ENCODE measurements at places on chromosomes 16 and 17.

GRCh38 chr16:89174877-89175276, 3.3 kb downstream of the CDH15 start:
- no peak for DNase-seq

- no peak for DNase-seq
Measured at GRCh38 chr16:17258077-17258599, 212.6 kb downstream of the XYLT1 start.

DNA sequence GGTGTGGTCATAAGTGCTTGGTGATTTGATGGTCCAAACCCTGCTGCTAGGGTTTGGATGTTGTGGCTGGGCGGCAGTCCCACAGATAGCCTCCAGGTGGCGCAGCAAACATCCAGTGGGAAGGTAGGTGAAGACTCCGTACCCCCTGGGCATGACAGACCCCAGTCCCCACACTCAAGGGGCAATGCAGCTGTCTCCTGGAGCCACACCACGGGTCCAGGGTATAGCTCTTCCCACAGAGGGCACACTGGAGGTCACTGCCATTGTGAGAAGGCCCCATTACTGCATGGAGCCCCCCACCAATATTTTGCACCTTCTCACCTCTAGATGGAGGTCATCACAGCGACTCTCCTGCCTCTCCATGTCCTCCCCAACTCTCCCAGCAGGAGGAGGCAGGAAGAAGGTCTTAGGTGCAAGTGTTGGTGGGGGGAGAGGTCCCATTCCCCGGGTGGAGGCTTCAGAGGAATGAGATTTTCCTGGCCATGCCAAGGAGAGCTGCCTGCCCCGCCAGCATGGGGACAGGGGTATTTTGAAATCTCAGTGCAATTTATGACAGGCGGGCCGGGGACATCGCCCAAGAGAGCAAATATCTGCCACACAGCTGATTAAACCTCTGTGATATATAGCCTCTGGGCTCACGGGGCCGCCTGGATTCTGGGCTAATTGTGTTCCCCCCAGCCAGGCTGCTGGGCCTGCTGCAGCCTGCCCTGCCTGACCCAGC, 17.1 kb upstream of the C17orf113 start:
- DNase-seq = peak; percentile 47

DNA sequence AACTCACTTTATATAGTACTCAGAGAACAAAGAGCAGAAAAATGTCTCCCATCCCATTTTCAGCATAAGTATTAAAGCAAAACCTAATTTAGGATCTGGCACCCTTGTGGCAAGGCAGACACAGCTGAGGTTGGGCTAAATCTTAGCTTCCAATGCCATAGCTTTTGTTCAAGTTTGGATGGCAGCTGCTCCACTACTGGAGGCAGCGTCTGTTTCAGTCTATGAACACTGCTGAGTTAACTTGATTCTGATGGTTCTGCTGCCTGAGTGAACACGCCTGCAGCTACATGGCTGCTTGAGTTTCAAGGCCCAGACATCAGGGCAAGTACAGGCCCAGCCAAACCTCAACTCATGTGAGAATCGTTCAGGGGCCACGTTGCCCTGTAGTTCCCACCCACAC, 178.2 kb upstream of the RPH3AL start:
- DNase-seq = no peak

GRCh38 chr16:17013038-17013437, 457.7 kb downstream of the XYLT1 start:
- no peak for DNase-seq

GRCh38 chr17:6943406-6943805, 52.4 kb upstream of the ALOX12 start:
- DNase-seq = no peak

GRCh38 chr17:18084256-18084655, 3.5 kb upstream of the DRG2 start:
- DNase-seq = no peak

GRCh38 chr16:57699481-57699880, 4.9 kb downstream of the DRC7 start:
- no peak for DNase-seq

DNA sequence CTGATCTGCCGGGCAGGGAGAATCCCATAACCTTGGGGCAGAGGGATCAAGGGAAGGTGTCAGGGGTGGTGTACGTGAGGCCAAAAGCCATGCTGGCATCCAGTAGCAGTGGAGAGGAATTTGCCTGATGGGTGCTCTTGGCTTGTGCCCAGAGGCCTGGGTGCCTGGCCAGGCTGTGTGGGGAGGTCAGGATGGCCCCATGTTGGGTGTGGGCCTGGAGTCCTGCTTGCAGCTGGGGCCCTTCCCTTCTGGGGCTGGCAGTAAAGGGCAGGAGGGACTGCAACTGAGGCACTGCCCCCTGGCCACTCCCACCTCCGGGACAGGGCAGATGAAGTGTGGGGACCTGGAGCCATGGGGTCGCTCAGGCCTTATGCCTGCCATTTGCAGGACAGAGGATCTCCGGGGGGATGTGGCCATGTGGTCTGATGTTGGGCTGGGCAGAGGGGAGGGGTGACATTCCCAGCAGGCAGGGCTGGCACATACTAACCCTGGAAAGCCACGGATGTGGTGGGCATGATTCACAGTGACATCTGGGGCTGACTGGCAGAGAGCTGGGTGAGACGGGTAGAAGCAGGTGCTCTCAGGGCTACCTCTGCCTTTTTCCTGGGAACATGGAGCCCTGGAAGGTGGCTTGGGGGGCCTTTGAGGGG, 3.5 kb downstream of the FMNL1 start:
- no peak for DNase-seq

- DNase-seq = no peak
Measured at GRCh38 chr16:88593489-88593888, 23.3 kb downstream of the ZC3H18 start.

GRCh38 chr17:15341385-15341849, at the start of gene TEKT3:
TEKT3 (minus strand) TSS chr17:15341597; CDS start chr17:15331585, 10,012 bp downstream.
- peak; percentile 82 for DNase-seq

GRCh38 chr16:2919511-2920255, 8.0 kb downstream of the FLYWCH1 start:
- DNase-seq = peak; percentile 79

GRCh38 chr17:13595599-13595899, 6.2 kb downstream of the HS3ST3A1 start:
- DNase-seq = no peak

DNA sequence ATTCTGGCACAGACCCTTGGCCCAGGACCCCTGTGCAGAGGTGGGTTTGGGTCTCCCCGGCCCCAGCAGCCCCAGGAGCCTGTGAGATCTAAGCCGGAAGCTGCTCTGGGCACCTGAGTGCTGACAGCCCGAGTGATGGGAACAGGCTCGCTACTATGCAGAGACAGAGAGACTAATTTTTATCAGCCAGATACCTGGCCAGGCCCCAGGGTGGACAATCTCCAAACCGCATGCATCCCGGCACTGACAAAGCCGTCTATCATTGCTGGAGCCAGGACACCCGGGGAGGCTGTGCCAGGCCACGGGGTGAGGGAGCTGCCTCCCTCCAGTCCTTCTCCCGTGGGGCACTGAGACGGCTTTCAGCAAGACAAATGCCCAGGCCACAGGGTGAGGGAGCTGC, 25.0 kb downstream of the CBFA2T3 start:
- DNase-seq = no peak

DNA sequence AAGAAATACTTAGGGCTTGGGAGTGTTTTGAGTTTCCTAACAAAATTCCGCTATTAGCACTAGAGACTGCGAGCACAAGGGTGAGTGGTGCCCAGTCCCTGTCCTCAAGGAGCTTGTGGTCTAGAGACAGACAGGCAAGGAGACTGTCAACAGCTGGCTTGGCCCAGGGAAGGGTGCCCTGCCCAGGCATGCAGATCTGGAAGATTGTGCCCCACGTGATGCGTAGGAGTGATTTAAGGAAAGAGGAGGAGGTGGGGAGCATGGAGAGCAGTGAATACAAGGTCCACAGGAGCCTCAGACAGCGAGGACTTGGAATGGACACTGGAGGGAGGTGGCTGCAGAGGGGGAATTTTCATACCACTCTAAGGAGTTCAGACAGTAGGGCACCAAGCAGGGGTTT, 25.0 kb downstream of the SCPEP1 start:
- no peak for DNase-seq

- DNase-seq = no peak
Measured at GRCh38 chr17:66971730-66972441, 7.4 kb downstream of the CACNG4 start.

GRCh38 chr17:8916466-8916865, 49.0 kb upstream of the PIK3R6 start:
- DNase-seq = no peak

- no peak for DNase-seq
Measured at GRCh38 chr17:33137426-33137825, 145.8 kb downstream of the SPACA3 start.

GRCh38 chr17:39569126-39569525, 38.6 kb downstream of the NEUROD2 start:
- no peak for DNase-seq

GRCh38 chr16:55735120-55735781, 79.5 kb downstream of the SLC6A2 start:
- no peak for DNase-seq

- DNase-seq = no peak
Measured at GRCh38 chr17:12290207-12290606, 269.5 kb downstream of the MAP2K4 start.

GRCh38 chr17:77354670-77355455, 214.1 kb downstream of the SEC14L1 start:
- DNase-seq = peak; percentile 84

- peak; percentile 45 for DNase-seq
Measured at GRCh38 chr17:42669977-42670788, 6.6 kb downstream of the PLEKHH3 start.

- DNase-seq = no peak
Measured at GRCh38 chr17:60060474-60060873, 18.2 kb downstream of the HEATR6 start.

DNA sequence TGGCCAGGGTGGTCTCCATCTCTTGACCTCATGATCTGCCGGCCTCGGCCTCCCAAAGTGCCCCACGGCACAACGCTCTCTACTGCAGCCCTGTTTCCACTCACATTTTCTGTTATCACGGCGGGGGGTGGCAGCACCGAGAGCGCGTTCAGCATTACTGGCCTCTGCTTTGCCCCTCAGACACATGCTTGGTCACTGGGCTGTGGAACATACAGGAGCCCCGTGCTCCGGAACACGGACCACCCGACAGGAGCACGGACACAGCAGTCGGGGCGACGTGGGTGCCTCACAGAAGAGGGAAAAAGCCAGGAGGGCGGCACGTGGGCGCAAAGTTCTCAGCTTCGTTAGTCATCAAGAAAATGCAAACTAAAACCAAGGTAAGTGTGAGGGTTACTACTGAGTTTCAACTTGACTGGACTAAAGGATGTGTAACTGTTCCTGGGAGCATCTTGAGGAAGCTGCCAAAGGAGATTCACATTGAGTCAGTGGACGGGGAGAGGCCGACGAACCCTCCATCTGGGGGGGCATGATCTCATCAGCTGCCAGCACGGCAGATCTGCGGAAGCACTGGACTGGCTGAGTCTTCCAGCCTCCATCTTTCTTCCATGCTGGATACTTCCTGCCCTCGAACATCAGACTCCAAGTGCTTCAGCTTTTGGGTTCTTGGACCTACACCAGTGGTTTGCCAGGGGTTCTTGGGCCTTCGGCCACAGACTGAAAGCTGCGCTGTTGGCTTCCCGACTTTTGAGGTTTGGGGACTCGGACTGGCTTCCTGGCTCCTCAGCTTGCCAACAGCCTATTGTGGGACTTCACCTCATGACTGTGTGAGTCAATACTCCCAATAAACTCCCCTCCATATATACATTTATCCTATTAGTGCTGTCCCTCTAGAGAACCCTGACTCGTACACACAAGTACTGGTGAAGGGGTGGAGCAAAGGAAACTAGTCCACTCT, 106.8 kb downstream of the ZNF778 start:
- DNase-seq = peak; percentile 82

DNA sequence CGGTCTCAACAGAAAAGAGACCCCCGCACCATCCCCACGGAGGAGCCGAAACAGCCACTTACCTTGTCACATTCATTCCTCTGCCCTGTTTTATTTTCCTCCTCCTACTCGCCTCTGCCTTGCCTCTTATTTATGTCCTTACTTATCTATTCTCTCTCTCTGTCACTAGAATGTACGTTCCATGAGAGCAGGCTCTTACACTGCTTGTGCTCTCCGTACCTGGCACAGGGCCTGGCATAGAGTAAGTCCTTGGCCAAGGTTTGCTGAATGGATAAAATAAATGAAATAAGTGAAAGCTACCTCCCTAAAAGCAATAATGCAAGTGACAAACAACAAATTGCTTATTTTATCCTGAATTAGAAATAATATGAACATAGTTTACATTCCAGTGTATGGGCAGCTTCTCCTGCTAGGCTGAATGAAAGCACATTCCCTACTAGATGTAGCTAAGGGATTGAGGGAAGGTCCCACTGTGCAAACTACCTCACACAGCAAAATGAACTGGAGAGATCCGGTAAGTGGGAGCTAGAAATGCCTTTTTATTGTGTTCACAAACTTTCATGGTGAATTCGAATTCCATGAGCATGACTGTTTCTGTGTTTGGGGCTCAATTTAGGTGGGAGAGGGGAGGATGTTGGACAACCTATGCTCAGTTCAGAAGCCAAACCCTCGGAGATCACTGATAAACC, 173.1 kb downstream of the PARN start:
- peak; percentile 23 for DNase-seq

- no peak for DNase-seq
Measured at GRCh38 chr17:47736501-47737495, 3.8 kb downstream of the TBX21 start.

DNA sequence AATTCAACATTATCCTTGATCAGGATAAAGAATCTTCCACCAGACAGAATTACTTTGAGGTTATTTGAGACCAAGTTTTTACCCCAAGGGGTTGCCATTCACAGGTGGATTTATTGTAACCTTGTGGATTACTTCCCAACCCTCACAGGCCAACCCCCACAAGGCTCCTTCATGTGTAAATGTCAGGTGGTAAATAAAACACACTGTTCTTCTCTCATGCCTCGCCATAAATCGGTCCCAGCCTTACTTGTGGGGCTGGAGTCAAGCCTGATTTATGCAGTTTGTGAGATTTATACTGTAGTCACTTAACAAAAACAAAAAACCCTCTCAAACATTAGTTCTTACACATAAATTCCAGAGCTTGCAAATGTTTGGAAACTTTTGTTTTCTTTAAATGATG, 98.6 kb upstream of the IRX3 start:
- no peak for DNase-seq

DNA sequence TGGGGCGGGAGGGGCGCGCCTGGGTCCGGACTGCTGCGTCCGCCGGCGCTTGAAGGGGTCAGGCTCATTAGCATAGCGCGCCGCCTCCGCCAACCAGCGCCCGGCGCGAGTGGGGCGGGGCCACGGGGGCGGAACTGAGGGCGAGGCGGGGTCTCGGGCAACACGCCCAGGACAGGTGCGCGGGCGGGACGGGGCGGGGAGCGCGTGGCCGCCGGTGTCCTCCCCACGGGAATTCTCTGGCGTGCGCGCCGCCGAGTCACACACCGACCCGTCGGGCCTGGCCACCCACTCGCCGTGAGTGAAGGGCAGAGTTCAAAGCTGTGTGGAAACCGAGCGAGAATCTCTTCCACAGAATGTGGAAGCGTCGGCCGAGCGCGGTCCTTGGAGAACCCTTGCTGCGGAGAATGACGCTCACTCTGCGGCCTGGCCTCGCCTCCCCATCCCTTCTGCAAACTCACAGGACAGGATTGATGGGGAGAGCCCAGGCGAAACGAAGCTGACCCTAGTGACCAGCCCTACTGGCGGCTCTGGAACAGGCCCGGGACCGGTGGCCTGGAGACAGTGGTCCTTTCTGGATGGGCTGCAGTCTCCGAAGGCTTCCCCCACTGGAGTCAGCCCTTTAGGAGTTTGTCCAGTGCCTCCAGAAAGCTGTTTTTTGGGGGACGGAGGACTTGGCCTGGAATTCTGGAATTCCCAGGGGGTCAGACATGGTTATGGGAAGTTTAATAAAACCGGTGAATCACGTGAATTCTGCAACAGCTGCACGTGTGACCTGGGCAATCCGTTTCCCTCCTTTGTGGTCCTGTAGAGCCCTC, at the start of gene SNAI3:
Gene SNAI3, minus strand, starts transcription at position 69 of the 815 bp plus-strand sequence. CDS start 101 bp downstream, outside the sequence.
- peak; percentile 51 for DNase-seq

- DNase-seq = no peak
Measured at GRCh38 chr16:407253-407652, 5.6 kb downstream of the DECR2 start.

Data from choroid plexus epithelial cell (primary cell).